ENCODE measurements at places on chromosomes 2 and 18.

- DNase-seq = no peak
These were observed 102.0 kb downstream of the CPO start for GRCh38 chr2:207041279-207041678.

DNA sequence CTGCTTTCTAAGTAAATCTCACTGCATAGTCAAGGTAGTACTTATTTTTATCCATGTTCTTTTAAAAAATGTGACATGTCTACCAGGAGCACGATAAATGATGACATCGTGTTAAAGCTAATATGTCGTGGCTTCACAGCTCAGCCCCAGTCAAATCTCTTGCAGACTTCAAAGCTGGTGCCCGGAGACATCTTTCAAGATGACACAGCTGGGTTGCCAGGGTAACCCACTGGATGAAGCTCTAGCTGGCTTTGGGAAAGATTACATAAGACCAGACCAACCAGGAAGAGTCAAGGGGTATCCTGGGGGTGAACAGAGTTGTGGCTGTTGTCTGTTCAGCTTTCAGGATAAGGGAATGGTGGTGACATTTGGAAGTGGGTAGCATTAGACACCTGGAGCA is 67.8 kb downstream of the VSNL1 start:
- DNase-seq = no peak

DNA sequence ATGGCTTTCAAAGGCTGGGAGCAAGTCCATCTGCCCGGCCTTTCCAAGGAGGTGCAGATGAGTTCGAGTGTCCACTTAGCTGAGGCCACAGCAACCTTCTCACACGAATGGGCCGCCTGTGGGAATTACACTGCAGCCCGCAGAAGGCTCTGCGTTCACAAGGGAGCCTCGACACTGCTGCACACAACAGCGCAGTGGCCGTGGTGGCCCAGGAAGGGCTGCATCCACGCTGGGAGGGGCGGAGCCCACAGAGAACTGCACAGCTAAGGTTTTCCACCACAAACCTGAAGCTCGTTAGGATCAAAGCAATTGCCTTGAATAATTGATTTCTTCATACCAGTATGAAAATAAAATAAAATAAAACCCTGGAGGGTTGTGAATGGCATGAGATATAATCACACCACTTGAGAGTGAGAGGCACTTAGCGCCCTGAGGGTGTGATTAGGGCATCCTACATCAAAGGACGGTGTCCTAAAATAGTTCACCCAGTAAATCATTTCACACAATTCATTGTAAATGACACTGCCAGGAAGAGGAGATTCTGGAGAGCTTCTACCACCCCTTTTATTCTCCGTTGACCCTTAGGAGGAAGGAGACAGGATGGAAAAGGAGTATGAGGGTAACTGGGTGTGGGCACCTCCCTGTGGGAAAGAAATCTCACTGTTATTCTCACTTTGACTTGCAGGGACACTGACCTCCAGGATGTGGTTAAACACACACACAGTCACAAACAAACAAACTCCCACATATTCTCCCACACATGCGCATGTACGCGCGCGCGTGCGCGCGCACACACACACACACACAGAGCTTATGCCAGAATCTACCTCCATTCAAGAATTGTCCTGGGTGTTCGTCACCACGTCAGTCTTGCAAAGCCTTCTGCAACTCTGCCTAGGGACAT is 256.6 kb upstream of the ID2 start:
- no peak for DNase-seq

- no peak for DNase-seq
These were observed 386.2 kb downstream of the GALR1 start for GRCh38 chr18:77635858-77636257.

GRCh38 chr2:240512666-240513535 is 44.9 kb downstream of the ANKMY1 start:
- no peak for DNase-seq

DNA sequence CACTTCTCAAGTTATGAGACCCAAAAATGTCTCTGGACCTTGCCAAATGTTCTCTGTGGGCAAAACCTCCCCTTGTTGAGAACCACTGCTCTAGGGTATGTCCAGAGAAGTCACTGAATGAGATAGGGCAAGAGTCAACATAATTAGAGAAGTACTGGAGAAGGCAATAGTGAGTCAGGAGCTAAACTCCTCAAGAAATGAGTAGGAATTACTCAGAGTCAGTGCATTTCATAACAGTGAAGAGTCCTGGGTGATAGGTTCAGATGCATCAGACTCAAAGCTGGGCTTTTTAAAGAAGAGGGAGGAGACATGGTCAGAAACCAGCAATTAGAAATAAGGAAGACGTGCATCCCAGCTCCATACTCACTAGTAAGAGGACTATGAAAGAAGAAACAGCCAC is 38.6 kb upstream of the IHH start:
- DNase-seq = no peak

GRCh38 chr2:168667156-168667555 is 135.3 kb upstream of the NOSTRIN start:
- no peak for DNase-seq

- no peak for DNase-seq
These were observed 7.1 kb downstream of the ZNF532 start for GRCh38 chr18:58871514-58872420.

DNA sequence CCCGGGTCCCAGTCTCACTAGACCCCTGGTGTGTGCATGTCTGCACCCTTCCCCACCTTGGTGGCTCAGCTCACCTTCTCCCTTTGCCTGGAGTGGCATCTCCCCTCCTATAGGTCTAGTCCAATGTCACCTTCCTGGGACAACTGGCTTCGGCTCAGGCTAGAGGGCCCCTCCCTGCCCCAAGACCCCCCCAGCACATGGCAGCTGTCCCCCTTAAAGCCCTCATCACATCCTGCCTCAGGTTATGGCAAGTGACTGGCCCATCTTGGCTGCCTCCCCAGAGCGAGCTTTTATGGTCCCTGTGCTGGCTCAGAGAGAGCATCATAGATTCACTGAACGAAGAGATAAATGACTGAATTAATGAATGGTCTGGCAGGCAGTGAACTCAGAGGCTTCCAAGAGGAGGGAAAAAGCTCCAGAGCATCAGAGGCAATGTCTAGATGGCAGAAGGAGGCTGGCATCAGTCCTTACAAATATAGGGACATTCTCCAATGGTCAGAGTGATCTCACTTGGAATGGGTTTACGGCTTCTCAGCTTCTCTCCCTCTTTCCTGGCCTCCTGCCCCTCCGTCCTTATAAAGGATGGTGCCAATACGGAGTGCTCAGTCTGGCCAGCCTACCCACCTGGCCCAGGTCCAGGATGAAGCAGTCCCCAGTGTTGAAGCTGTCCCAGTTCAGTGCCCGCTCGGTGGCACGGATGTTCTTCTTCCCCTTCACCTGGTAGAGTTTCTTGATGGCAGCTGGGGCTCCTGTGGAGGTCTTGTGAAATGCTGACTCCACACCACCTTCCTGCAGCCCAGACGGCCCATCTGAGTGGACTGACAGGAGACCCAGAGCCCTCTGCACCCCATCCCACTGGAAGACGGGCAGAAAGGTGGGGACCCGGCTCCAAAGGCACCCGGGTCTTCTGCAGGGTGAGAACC is 9.4 kb downstream of the CAPG start:
- DNase-seq = no peak

- no peak for DNase-seq
These were observed 107.4 kb downstream of the CPO start for GRCh38 chr2:207046724-207047123.

DNA sequence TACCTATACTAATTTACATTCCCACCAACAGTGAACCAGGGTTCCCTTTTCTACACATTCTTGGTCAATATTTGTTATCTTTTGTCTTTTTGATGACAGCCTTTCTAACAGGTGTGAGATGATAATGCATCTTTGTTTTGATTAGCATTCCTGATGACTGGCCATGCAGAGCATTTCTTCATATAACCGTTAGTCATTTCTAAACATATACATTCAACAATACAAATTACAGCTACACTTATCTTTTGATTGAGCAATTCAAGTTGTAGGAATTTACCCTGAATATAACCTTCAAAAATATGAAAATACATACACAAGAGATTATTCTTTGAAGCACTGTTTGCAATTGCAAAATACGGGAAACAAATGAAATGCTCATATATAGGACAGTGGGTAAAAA is 94.9 kb downstream of the TMEM131 start:
- no peak for DNase-seq

DNA sequence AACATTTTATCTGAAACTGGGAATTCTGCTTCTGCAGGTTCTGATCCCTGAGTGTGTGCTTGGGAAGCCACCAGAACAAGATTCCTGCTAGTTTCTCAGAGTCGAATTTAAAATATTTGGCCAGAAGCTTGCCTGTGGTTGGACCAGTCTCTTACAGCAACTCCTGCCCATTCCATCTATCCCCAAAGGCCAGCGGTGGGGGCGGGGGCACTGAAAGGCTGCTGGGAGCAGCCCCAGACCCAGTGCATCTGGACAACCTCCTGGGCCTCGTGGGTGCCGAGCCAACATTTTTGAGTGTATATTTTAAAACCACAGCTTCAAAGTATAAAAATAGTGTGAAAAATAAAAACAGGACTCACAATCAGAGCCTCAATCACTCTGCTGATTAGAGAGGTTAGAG is 38.6 kb upstream of the ZFP36L2 start:
- no peak for DNase-seq

DNA sequence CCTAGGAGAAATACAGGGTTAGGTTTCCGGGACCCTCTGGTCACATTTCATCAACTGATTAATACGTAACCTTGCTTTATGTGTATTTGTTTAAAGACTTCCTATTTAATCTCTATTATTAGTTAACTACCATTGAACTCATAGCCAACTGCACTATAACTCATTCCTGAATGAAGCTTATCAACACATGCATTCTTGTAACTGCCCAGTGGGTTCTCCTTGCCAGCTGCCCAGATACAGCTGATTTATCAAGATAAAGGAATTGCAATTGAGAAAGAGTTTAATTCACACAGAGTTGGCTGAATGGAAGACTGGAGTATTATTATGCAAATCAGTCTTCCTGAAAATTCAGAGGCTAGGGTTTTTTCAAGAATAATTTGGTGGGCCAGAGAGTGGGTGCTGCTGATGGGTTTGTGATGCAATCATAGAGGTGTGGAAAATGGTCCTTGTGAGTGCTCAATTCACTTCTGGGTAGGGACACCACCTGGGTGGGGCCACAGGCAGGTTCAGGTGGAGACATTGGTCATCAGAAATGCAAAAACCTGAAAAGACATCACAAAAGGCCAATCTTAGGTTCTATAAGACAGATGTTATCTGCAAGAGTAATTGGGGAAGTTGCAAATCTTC is 21.1 kb upstream of the NOSTRIN start:
- DNase-seq = no peak

GRCh38 chr2:210715560-210716082 is 159.2 kb downstream of the CPS1 start:
- no peak for DNase-seq

DNA sequence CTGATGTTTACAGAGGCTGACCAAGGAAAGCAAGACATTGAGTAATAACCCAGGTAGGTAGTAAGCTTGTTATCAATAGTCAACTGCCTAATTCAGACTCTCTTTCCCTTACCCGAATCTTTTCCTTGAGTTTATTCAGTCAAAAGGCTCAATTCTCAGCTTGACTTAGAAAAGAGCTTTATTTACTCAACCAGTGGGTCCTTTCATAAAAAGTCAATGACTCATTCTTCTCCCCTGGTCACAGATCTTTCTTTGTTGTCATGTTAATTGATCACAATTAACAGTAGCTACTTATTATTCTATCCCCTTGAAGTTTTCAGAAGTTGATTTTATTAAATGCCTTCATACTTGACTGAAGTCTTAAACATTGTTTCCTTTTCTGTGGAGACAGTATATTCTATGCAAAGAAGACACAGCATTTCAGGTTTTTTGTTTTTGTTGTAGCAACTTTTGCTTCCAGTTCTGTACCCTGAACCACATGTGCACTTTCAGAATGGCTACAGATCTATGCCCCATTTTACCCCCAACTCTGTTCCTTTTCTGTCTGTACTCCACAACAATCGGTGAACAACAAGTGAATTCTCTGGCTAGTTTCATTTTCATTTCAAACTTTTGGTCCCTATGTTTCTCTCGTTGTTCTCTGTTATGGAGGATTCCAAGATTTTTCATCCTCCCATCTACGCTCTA is 428.3 kb downstream of the NCKAP5 start:
- no peak for DNase-seq

DNA sequence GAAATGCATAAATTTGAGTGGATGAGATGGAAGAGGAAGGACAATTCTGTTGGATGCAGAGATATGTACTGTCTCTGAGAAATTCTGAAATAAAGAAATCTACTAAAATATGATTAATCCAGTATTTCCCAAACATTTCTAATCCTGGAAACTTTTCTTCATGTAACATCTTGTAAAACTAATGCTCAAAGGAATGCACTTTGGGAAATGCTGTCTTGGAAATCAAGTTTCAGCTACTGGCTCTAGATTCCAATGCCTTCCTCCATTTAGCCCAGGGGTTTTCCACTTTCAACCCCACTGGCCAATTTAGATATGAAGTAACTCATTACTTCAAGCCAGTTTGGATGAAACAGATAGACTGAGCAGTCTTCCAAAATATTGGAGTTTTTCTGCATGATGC is 355.1 kb downstream of the TXNL1 start:
- DNase-seq = no peak

GRCh38 chr2:240356700-240357640 is 78.5 kb upstream of the GPC1 start:
- DNase-seq = no peak

DNA sequence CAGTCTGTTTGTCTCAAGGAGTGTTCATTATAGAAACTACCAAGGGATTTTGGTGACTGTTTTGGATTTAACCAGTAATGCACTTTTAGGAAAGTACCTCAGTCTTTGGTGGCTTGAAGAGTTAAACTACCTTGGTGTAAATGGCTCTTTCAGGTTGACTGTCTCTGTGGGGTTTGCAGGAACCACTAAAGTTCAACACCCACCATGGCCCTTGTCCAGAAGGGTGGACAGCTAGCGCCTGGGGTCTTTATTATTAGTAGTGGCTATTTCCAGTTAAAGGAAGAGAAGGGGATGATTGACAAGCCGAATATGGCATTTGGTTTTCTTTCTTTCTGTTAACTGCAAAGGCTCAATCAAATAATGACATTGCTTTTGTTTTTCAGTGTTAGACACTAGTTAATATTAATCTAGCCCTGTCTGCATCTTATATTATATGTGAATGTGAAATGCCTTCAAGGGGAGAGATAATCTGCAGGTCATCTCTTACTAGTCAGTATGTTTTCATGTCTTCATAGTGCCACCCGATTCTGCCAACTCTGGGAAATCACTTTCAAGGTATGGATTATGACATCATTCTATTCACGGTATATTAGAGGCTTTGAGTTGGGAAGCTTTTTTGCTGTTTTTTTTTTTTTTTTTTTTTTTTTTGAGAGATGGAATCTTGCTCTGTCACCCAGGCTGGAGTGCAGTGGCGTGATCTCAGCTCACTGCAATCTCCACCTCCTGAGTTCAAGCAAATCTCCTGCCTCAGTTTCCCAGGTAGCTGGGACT is 56.4 kb downstream of the MAP4K4 start:
- DNase-seq = no peak

DNA sequence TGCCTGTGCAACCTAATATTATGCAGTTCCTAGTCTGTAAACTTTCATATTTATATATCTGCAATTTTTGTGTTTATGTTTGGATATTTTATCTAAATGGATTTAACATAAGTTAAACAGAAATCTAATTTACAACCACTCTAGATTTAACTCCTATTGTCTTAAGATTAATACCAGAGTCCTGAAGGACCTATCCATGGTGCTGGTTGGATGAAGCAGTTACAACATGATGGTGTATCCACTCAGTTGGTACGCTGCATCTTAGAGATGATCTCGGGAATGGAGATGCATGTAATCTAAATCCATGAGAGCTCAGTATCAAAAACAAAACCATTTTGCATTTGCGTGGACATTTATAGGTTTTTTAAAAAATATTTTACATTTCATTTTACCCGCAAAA is 745.9 kb upstream of the SLC8A1 start:
- DNase-seq = no peak

- no peak for DNase-seq
These were observed 102.2 kb upstream of the TAF1B start for GRCh38 chr2:9741110-9741509.

Measured in stimulated activated CD4-positive, alpha-beta T cell treated with anti-CD3 and anti-CD28 coated beads, TNF-alpha, amount 100 ng/mL, for 1 hour (primary cell).